ENCODE measurements at places on chromosomes 11 and 22. TPM values are rescaled to one million over a fixed set of nuclear protein-coding genes. Genes with fewer than 3 reads are reported as not detected.

The INPP5J gene
- polyA plus RNA-seq = 0.91 TPM

The NXPE2 gene
- polyA plus RNA-seq = 0.04 TPM

The ANKK1 gene
- 0.04 TPM for polyA plus RNA-seq

The XKR3 gene
- polyA plus RNA-seq = not detected

The OR2AG1 gene
- not detected for polyA plus RNA-seq

The ASPHD2 gene
- polyA plus RNA-seq = 1.9 TPM

The MS4A7 gene
- polyA plus RNA-seq = not detected

The C11orf42 gene
- polyA plus RNA-seq = not detected

The CYTH4 gene
- polyA plus RNA-seq = 0.33 TPM

The PANX3 gene
- not detected for polyA plus RNA-seq

GRCh38 chr11:119062779-119063178 is 4.8 kb upstream of the VPS11 start:
- DNase-seq = no peak

- DNase-seq = no peak
These were observed 6.5 kb downstream of the PPFIBP2 start for GRCh38 chr11:7520011-7520942.

DNA sequence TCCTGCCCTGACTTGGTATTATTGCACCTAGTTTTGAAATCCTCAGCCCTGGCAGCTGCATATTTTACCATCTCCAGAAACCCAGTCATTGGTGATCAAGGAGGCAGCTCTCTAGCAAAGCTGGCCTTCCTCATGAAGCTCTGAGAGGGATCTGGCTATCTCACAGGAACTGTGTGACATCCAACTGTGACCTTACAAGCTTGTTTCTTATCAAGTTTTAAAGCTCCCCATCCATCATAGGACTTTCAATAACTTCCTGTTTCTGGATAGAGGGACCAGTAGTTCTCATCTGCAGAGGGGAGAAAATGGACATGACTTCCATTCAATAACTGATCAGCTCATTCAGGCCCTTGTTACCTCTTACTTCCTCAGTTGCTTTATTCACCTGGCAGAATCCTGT is 18.2 kb downstream of the CALCA start:
- DNase-seq = no peak

- no peak for DNase-seq
These were observed 789 bp upstream of the KDM2A start for GRCh38 chr11:67118181-67118766.

- DNase-seq = no peak
These were observed 13.1 kb upstream of the YAP1 start for GRCh38 chr11:102097186-102097585.

- no peak for DNase-seq
These were observed 35.6 kb upstream of the CDON start for GRCh38 chr11:126098204-126098769.

DNA sequence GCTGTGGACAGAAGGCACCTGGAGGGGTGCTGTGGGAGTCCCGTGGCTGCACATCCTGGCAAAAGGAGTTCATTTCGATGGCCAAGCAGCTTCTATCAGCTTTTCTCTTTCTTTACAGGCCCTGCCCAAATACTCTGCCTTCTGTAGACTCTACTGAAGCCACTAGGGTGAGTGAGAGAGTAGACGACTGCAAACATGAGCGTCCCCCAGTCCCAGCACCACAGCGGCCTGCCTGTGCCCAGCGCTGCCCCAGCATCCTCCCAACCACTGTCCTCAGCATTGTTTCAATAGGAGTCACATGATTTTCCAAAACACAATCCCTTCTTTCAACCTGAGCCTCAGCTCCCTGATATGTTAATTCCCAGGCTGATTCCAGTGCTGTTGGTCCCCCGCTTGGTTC is 110.0 kb downstream of the KIRREL3 start:
- DNase-seq = no peak

DNA sequence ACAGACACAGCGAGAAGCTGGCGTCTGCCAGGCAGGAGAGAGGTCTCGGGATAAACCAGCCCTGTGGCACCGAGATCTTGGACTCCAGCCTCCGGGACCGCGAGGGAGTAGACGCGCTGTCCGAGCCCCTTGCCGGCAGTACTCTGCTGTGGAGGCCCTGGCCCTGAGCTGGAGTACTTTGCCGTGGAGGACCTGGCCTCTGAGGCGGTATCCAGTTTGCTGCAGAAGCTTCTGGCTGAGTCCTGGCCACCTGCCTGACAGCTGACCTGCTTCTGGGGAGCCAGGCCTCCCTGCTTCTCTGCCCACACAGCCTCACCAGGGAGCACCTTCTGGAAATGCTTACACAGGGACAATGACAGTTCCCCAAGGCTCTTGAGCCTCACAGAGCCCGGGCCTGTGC is 31.6 kb upstream of the CARS1 start:
- no peak for DNase-seq

DNA sequence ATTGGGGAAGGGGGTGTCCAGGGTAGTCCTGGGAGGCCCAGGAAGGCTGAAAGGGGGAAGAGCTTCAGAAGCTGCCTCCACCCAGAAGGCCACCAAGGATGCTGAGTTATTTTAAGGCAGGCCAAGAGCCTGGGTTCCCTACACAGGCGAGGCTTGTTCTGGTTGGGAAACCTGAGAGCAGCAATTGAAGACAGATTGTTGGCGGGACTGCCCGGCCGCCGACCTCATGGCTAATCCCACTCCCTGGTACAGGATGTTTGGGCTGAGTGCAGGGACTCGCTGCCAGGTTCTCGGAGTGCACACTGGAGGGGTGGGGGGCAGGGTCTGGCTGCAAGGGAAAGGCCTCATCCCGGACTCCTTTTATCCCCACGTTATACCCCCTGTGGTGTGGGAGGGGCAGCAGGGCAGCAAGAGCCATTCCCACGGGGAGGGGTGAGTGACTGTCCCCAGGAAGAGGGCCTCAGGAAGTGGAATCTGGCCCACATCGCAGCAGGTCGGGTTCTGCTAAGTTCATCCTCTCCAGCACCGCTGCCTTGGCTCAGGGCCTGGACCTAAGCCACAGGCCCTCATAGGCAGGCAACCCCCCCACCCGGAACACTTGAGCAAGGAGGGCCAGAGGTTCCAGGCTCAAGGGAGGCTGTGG is 43.6 kb upstream of the PRR5 start:
- no peak for DNase-seq

DNA sequence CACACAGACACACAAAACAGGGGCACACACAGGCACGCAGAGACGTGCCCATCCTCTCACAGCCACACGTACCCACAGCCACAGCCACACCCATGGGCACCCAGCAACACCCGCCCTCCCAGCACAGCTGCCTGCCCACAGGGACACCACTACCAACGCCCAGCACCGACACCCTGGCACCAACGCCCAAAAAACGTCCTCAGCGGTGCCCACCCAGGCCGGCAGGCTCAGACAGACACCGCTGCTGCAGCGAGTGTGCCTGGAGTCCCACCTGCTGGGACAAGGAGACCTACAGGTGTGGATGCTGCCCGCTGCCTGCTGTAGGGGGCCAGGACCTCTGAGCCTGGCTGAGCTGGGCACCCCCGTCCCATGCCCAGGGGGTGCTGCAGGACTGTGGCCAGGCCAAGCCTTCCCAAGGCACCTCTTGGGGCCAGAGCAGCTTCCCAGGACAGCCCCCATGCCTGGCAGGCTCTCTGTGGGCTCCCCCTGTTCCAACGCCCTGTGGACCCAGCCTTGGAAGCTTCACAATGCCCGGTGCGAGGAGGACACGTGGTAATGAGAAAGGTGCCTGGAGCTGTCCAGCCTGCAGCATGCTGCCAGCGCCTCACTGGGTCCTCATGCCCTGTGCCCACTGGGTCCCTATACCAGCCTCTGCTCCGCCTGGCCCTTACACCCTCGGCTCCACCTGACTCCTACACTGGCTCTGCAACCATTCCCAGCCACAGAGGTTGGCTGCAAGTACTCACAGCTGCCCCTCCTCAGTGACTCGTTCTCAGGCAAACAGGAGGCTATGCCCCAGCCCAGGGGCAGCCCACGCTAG is 45.8 kb upstream of the TH start:
- no peak for DNase-seq

DNA sequence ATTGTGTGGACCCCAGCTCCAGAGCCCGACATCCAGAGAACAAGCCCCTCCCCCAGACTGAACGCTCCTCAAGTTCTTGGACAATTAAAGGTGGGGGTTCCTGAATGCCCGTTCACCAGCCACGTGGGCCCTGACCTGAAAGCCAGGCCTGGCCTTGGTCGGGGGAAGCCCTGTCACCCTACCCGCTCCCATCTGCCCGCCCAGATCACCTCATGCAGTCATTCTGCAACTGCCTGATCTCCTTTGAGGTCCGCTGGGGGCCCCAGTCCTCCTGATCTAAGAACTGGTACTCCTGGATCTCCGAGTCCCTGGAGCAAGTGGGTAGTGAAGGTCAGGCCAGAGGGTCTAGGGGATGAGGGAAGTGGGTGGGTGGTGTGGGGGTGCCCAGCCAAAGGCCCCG is 9.1 kb upstream of the NAALADL1 start:
- no peak for DNase-seq

- no peak for DNase-seq
These were observed 5.3 kb downstream of the EXPH5 start for GRCh38 chr11:108588287-108588686.

DNA sequence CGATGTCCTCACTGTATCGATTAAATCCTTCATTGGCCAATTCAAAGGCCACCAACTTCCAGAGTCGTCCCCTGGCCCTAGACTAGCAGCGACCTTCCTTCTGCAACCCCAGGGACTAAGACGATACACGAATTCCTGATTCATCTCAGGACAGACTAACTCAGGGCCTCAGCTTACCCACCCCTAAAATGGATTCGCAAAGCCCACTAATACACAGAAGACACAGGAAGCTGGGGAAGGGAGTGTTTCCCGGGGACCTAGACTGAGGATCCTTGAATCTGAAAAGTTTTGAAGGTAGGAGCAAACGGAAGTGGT is 509 bp downstream of the LAMTOR1 start:
- DNase-seq = no peak

DNA sequence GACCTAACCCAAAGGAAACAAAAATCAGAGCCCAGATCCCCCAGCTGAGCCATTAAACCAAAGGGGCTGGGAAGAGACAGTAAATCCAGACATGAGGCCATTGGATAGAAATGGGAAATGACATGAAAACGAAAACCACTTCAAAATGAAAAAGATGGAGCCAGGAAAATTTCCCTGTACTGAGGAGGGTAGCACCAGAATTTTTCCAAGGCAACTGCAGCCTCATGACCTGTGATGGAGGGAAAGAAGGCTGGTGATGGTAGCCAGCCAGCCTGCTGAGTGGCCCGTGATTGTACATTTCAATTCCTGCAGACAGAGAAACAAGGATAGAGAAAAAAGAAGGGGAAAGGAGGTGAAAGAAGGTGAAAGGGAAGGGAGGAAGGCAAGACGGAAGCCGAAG is 268.4 kb upstream of the PLET1 start:
- DNase-seq = no peak

DNA sequence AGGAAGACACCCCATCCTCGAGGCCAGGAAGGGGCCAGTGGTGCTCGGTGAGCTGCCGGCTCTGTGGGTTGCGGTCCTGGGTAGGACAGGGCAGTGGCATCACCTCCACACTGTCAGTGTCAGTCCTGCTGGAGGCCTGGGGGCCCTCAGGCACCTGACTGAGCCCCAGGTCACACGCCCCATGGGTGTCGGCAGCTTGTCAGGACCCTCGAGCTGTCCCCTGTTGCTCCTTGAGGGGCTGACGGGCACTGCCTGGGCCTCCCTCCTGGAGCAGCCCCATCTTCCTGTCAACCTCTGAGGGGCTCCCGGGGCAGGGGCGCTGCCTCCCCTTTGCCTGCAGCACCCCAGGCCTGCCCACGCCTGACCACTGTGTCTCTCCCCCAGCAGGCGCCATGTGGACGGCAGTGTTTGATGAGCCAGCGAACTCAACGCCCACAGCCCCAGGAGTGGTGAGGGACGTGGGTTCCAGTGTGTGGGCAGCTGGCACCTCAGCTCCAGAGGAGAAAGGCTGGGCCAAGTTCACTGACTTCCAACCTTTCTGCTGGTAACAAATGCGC is 35.4 kb downstream of the SBF1 start:
- no peak for DNase-seq

GRCh38 chr22:46079861-46080821 is 70.2 kb upstream of the PPARA start:
- DNase-seq = no peak

GRCh38 chr11:32902089-32902665 is 9.6 kb downstream of the QSER1 start:
- DNase-seq = no peak

DNA sequence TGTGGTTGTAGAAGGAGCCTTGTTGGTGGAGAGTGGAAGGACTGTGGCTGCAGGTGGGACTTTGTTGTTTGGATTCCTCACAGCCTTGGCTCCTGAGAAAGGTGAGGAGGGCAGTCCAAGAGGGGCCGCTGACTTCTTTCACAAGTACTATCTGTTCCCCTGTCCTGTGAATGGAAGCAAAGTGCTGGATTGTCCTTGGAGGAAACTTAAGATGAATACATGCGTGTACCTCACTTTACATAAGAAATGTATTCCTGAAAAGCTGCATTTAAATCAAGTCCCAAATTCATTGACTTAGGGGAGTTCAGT is 2.4 kb downstream of the FUT4 start:
- no peak for DNase-seq

DNA sequence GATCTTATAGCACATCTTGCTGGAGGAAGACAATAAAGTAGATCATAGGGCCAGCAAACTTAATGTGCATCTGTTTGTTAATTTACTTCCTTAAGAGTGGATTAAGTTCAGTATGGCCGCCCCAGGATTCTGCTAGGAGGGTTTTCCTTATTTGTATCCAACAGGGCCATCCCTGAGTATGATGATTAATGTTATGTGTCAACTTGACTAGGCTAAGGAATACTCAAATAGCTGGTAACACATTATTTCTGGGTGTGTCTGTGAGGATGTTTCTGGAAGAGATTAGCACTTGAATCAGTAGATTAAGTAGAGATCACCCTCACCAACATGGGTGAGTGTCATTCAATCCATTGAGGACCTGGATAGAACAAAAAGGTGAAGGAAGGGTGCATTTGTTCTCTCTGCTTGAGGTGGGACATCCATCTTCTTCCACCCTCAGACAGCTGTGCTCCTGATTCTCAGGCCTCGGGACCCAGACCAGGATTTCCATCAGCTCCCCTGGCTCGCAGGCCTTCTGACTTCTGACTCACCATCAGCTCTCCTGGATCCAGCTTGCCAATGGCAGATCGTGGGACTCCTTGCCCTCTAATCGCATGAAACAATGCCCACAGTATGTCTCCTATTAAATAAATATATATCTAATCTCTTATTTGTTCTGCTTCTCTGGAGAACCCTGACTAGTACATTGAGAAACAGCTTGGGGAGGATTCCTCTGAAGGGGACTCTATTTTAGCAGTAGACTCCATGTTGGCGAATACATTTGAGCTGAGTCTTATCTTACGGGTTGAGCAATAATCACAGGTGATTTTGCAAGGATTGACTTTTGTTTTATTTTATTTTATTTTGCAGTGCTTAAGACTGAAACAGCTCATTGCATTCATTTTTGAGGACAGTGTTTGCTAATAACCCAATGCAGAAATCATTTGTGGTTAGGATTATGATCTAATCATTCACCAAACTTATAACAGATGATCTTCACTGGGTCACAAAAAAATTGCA is 9.0 kb upstream of the ZBTB44 start:
- DNase-seq = no peak

Measured in AG04450 (cell line).